ENCODE measurements at places on chromosomes 7 and 10. TPM values are rescaled to one million over a fixed set of nuclear protein-coding genes. Genes with fewer than 3 reads are reported as not detected.

GRCh38 chr10:103699611-103700435 lies 155.6 kb downstream of the SH3PXD2A start:
- no peaks in the 10 kb centered on the region for H3K36me3 ChIP-seq
- no peak overlapping the region for H3K27ac ChIP-seq
- peaks cover 9% of the 10 kb centered on the region for H3K4me1 ChIP-seq
- no peak overlapping the region for H3K4me3 ChIP-seq
- no peak for DNase-seq

- H3K27ac ChIP-seq: no peak overlapping the region
- H3K27me3 ChIP-seq: no peaks in the 10 kb centered on the region
- no peak for DNase-seq
- peaks cover 7% of the 10 kb centered on the region for H3K4me1 ChIP-seq
- H3K36me3 ChIP-seq: no peaks in the 10 kb centered on the region
These were observed 431.2 kb upstream of the AUTS2 start for GRCh38 chr7:69166979-69167516.

GPR26 gene
- not detected for total RNA-seq

- H3K27me3 ChIP-seq: no peaks in the 10 kb centered on the region
- no peaks in the 10 kb centered on the region for H3K4me1 ChIP-seq
- no peak overlapping the region for H3K27ac ChIP-seq
- DNase-seq: no peak
- no peaks in the 10 kb centered on the region for H3K36me3 ChIP-seq
These were observed 20.6 kb downstream of the PAPOLB start for GRCh38 chr7:4841007-4841784.

GRCh38 chr7:2894118-2894940 lies 50.2 kb upstream of the GNA12 start:
- no peak overlapping the region for H3K27ac ChIP-seq
- H3K36me3 ChIP-seq: no peaks in the 10 kb centered on the region
- no peak overlapping the region for H3K4me3 ChIP-seq
- H3K4me1 ChIP-seq: no peaks in the 10 kb centered on the region
- no peak for DNase-seq

DNA sequence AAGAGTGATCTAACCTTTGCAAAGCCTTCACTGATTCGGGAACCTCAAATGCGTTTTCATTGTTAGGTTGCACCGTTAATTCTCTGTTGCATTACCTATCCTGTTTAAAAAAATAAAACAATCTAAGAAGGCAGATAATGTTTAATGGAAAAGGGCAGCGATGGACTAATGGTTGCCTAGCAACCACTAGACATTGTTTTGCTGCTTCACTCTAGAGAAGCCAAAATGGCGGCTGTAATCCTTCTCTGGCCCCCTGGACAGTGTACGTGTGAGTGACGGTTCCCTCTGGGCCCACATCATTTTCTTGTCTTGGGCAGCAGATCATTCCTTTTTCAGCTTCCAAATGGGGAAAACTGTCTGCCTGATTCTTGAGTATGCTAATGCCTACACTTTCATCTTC lies 43.3 kb downstream of the FAM204A start:
- H3K27me3 ChIP-seq: no peaks in the 10 kb centered on the region
- DNase-seq: no peak
- no peak overlapping the region for H3K4me3 ChIP-seq

ZNF722 gene
- total RNA-seq: not detected

DNA sequence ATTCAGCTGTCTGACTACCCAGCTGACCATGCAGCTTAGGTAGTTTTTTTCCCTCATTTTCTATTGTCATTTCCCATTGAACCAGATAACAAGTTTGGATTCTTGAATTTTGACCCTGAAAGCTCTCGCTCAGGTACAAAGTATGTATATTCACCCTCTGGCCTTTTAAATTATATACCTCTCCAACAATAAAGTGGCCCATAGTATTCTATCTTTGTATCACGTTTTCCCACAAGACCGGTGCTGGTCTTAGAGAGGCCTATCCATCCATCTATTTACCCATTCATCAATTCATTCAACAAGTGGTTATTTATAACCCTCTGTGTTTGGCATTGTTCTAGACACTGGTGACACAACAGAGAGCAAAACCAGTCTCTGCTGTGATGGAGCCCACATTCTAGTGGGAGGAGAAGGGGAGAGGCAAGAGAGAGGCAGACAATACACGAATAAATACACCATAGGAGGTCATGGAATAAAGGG lies 35.2 kb upstream of the NPSR1 start:
- no peaks in the 10 kb centered on the region for H3K36me3 ChIP-seq
- no peak overlapping the region for H3K27ac ChIP-seq
- H3K4me3 ChIP-seq: no peak overlapping the region
- no peak for DNase-seq
- no peaks in the 10 kb centered on the region for H3K27me3 ChIP-seq
- no peaks in the 10 kb centered on the region for H3K4me1 ChIP-seq

DNA sequence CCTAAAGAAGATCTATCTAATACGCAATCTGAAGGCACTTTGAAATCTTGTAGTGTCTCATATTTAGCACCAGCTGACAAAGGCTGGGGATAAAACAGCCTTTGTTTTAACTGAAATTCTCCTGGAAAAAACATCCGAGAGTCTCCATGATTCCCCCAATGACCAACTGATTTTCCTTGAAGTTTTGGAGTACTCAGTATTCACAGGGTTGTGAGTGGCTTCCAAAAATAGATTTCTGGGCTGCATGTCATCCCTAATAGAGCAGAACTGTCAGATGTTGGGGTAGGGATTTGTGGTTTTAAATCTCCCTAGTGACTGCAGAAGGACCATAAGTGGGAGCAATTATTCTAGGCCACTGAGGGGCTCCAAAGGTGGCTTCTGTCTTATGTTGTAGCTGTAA lies 206.4 kb downstream of the TAX1BP1 start:
- no peaks in the 10 kb centered on the region for H3K36me3 ChIP-seq
- H3K4me1 ChIP-seq: peaks cover 29% of the 10 kb centered on the region

DNA sequence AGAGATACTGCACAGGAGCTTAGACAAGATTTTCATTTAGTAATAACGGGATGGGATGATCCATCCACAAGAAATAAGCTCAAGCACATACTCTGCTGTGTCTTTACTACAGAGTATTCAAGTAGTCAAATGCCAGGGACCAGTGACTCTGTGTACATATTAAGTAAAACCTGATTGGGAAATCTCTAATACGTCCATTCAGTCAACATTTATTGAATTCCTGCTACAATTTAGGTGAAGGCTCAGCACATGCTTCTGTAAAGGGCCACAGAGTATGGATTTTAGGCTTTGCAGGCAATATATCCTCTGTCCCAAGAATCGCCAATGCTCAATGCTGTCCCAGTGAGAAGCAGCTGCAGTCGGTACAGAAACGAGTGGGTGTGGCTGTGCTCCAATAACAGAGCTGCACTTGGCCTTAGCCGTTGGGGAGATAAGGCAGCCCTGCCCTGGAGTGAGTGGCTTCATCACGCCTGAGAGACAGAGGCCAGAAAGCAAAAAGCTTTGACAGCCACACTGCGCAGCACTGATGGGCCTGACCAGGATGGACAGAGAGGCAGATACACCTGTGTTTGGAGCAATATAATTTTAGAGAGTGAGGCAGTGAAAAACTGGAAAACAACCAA lies 186.8 kb downstream of the PARD3 start:
- H3K4me3 ChIP-seq: no peak overlapping the region
- peaks cover 8% of the 10 kb centered on the region for H3K4me1 ChIP-seq
- H3K27ac ChIP-seq: no peak overlapping the region
- H3K27me3 ChIP-seq: no peaks in the 10 kb centered on the region
- DNase-seq: peak; percentile 67
- no peaks in the 10 kb centered on the region for H3K36me3 ChIP-seq

C10orf120 gene
- total RNA-seq: not detected

- H3K36me3 ChIP-seq: peaks cover 17% of the 10 kb centered on the region
- no peaks in the 10 kb centered on the region for H3K27me3 ChIP-seq
- peak overlapping the region; percentile 93 for H3K27ac ChIP-seq
- H3K4me3 ChIP-seq: peak overlapping the region; percentile 98
- peaks cover 33% of the 10 kb centered on the region for H3K4me1 ChIP-seq
These were observed 818 bp upstream of the SUPV3L1 start for GRCh38 chr10:69179089-69179742.

CLRN3 gene
- not detected for total RNA-seq

GRCh38 chr7:27156508-27156898 lies at the start of gene HOXA7:
Gene HOXA7, minus strand, starts transcription at chr7:27156675. Its CDS starts 130 bp downstream, at chr7:27156545.
- peak; percentile 82 for DNase-seq
- H3K4me3 ChIP-seq: peak within 1 kb of the TSS; percentile 84
- no peaks in the 10 kb centered on the region for H3K27me3 ChIP-seq
- H3K27ac ChIP-seq: peak within 1 kb of the TSS; percentile 91

DNA sequence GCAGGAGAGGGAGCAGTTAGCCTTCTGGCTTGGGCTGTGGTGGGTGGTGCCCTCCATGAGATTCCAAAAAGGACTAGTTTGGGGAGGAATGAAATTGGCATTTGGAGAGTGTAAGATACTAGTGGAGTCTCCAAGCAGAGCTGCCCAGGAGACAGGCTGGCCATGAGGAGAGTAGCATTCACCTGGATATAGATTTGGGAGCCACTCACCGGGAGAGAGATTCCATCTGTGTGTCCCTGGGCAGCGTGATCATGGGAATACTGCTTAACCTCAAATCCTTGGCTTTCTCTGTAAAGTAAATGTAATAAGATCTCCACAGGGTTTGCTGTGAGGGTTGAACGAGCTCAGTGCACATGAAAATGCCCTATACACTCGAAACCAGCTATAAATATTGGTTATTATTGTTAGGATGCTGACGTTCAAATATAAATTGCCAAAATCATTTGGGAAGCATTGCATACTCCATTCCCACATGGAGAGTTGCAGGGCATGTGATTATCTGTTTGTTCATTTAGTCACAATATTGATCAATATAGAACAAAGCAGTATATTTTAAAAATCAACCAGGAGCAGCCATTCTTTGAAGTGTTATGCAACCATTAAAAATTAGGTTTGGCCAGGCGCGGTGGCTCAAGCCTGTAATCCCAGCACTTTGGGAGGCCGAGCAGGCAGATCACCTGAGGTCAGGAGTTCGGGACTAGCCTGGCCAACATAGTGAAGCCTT lies 143.7 kb downstream of the CUX1 start:
- H3K36me3 ChIP-seq: no peaks in the 10 kb centered on the region
- DNase-seq: no peak
- peaks cover 68% of the 10 kb centered on the region for H3K4me1 ChIP-seq
- no peak overlapping the region for H3K4me3 ChIP-seq
- no peaks in the 10 kb centered on the region for H3K27me3 ChIP-seq
- H3K27ac ChIP-seq: peak overlapping the region; percentile 14

- peaks cover 4% of the 10 kb centered on the region for H3K27me3 ChIP-seq
- no peak overlapping the region for H3K4me3 ChIP-seq
- peaks cover 5% of the 10 kb centered on the region for H3K4me1 ChIP-seq
- no peaks in the 10 kb centered on the region for H3K36me3 ChIP-seq
These were observed 246.1 kb downstream of the AUTS2 start for GRCh38 chr7:69844264-69844868.

DNA sequence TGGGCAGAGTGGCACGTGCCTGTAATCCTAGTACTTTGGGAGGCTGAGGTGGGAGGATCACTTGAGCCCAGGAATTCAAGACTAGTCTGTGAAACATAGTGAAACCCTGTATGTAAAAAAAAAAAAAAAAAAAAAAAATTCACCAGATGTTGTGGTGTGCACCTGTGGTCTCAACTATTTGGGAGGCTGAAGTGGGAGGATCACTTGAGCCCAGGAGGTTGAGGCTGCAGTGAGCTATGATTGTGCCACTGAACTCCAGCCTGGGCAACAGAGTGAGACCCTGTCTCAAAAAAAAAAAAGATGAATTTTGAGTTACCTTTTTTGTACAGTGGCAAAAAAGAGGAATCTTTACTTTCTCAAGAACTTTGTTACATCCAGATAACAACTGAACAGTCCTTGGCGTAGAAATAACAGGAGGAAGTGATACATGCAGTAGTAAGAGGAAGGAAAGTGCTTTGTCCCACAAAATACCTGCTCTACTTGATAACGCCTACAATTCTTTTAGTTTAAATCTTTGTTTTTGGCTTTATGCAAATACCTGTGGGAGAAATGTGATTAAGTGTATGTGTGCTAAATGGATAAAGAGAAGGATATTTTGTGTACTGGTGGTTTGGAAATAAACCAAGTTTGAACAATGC lies 29.3 kb downstream of the SPAG6 start:
- H3K36me3 ChIP-seq: no peaks in the 10 kb centered on the region
- H3K27ac ChIP-seq: no peak overlapping the region
- H3K4me3 ChIP-seq: no peak overlapping the region
- no peak for DNase-seq

Measured in psoas muscle (tissue), 8 donors.